ENCODE measurements at places on chromosomes 2 and 18. TPM values are rescaled to one million over a fixed set of nuclear protein-coding genes. Genes with fewer than 3 reads are reported as not detected.

Gene PLGLB1
- 15.9 TPM for polyA plus RNA-seq

Gene SLC11A1
- polyA plus RNA-seq: 0.04 TPM

Gene POTEI
- polyA plus RNA-seq: 0.25 TPM

Gene TMEM200C
- polyA plus RNA-seq: 8.2 TPM

Gene ARHGEF4
- 45.9 TPM for polyA plus RNA-seq

Gene FBLN7
- polyA plus RNA-seq: 0.50 TPM

Gene FKBP1B
- polyA plus RNA-seq: 183 TPM

Gene TEKT4
- not detected for polyA plus RNA-seq

Gene UGT1A10
- polyA plus RNA-seq: not detected

Gene ECEL1
- 75.6 TPM for polyA plus RNA-seq

Gene CCDC85A
- polyA plus RNA-seq: 24.7 TPM

Gene HOXD13
- polyA plus RNA-seq: not detected

Gene SH3RF3
- 0.52 TPM for polyA plus RNA-seq

Gene C2orf78
- not detected for polyA plus RNA-seq

Gene NEURL3
- polyA plus RNA-seq: 0.20 TPM

Gene DLX1
- 83.1 TPM for polyA plus RNA-seq

Gene FBXO48
- polyA plus RNA-seq: 0.45 TPM

Gene MDH1B
- 17.8 TPM for polyA plus RNA-seq

Gene SLC14A1
- polyA plus RNA-seq: not detected

Gene GPR55
- polyA plus RNA-seq: not detected

Gene PSMA8
- not detected for polyA plus RNA-seq

Gene ALPI
- not detected for polyA plus RNA-seq

Gene ANKRD62
- not detected for polyA plus RNA-seq

Gene CD8B2
- polyA plus RNA-seq: not detected

Gene LYG1
- 6.8 TPM for polyA plus RNA-seq

Gene SLC9A4
- 0.06 TPM for polyA plus RNA-seq

Gene HNMT
- not detected for polyA plus RNA-seq

Gene RUFY4
- polyA plus RNA-seq: not detected

Gene ANKRD29
- polyA plus RNA-seq: 4.9 TPM

Gene MRO
- not detected for polyA plus RNA-seq

Gene GALNT3
- polyA plus RNA-seq: 7.4 TPM

Gene RFX8
- polyA plus RNA-seq: not detected

Gene RAB27B
- 53.4 TPM for polyA plus RNA-seq

Gene GLS
- 83.2 TPM for polyA plus RNA-seq

Gene POTEJ
- polyA plus RNA-seq: 0.16 TPM

Gene INPP5D
- polyA plus RNA-seq: not detected

Gene LBX2
- not detected for polyA plus RNA-seq

Gene KRTCAP3
- 4.0 TPM for polyA plus RNA-seq

Measured in neural cell (in vitro differentiated cells).